ENCODE measurements at places on chromosomes 4 and X.

DNA sequence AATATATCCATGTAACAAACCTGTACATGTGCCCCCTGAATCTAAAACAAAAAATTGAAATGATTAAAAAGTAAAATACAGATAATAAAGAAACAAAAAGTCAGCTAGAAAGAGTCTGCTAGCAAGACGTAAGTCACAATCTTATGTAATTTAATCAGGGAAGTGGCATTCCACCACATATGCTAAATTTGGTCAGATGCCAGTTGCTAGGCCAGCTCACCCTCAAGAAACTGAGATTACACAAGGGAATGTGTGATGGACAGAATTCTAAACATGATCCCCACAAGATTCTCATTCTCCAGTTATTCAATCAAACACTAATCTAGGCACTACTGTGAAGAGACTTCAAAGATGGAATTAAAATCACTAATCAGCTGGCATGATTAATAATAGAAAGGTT lies 689.3 kb downstream of the CENPC start:
- DNase-seq = no peak

DNA sequence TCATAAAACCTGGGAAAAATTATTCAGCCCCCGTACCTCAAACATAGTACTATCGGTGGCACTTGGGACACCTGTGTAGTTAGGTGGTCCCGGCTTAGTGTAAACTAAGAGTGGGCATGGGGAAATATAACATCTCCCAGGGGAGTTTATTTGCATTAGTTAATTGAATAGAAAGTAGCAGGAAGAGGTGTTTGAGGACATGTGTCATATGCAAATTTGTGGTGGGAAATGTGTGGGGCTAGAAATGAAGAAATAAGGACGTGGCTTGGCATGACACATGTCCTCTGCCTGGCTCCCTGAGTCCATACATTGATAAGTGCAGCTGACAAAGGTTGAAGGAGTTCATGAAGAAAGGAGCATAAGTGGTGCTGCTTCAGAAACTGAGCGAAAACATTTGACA lies 483.6 kb downstream of the SH2D1A start:
- DNase-seq = peak; percentile 3

DNA sequence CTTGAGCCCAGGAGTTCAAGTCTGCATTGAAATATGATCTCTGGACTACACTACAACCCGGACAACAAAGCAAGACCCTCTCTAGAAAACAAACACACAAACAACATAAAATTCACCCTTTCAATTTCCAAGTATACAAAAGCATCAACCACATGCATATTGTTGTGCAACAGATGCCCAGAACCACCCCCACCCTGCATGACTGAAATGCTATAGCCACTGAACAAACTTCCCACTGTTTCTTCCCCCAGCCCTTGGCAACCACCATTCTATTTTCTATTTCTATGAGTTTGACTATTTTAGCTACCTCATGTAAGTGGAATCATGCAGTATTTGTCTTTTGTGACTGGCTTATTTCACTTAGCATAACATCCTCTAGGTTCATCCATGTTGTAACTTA lies 14.2 kb upstream of the C4orf51 start:
- DNase-seq = no peak

DNA sequence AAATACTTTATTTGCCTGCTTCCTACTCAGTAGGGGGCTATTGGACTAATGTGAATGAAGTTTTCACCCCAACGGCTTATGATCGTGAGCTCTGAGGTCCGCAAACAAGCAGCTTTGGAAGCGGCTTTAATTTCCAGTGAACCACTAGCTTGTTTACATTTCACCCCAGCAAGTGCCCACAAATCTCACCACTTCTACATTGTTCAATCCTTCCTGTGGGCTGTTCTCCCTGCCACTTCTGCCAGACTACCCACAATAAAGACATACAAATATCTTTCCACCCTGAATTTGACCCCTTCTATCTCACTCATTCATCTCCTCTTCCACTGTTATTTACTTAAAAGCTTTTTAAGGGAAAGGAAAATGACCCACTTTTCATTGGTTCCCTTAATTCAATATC lies 98.0 kb downstream of the CDS1 start:
- DNase-seq = no peak

DNA sequence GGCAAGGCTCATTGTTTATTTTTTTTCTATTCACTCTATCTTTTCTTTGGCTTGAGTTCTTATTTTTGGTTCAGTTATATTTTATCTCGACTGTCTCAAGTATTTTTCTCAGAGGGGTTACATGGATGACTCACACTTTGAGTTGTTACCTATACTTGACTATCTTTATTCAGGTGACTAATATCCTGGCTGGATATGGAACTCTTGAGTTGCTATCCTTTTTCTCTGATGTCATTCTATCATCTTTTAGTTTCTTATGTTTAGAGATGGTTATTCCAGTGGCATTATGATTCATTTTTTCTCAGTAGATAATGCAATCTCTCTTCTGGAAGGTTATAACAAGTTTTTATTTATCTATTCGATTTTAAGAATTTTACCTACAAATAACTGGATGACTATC lies 117.9 kb downstream of the COX18 start:
- no peak for DNase-seq

GRCh38 chrX:53682885-53683555 lies 3.5 kb downstream of the HUWE1 start:
- DNase-seq = peak; percentile 50

DNA sequence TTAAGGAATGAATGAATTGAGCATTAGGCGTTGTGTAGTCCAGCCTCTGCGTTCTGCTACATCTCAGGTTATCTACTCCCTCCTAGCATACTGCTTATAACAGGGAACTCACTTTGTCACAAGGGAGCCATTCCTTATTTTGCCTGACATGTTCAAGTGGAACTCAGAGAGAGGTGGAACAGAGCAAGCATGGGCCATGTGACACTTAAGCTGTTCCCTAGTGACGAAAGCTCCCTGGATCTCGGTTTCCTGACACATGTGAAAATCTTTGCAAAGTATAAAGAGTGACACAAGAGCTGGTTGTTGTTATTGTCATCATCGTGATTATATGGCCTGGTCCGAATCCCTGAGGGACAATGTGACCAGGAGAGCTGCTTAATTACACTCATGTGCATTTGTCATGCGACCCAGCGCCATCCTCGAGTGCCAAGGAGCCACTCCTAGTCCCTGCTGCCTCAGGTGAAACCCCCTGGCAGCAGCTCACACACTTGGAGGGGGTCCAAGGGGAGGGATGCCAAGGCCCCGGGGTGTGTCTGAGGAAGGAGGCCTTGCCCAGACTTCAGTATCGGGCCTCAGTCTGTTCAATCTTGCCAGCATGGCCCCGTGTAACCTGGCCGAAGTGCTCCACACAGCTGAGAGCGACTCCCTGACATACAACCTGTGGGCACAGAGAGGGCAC lies 98.5 kb upstream of the MAP3K15 start:
- DNase-seq = no peak

DNA sequence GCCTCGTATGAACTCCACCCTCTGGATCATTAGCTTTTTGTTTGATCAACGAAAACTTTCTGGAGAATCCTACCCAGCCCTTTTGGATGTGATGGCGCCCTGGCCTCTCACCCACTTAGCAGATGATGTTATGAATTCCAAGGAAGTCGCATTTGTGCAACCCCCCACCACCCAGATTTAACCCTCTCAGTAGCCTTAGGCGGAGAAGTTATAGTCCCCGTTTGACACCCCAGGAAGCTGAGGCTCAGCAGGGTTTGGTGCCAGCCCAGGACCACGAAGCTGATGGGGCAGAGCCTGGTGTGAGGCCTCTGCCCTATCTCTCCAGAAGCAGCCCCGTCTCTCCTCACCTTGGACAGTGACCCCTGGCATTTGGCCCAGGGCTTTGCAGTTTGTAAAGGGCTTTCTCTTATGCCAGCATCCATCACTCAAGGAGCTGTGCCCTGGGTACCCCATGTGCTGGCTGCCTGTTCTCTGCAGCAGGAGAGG lies 1.0 kb downstream of the WFS1 start:
- DNase-seq = no peak

- no peak for DNase-seq
These were observed 1276.1 kb downstream of the PCDH7 start for GRCh38 chr4:31995943-31996901.

DNA sequence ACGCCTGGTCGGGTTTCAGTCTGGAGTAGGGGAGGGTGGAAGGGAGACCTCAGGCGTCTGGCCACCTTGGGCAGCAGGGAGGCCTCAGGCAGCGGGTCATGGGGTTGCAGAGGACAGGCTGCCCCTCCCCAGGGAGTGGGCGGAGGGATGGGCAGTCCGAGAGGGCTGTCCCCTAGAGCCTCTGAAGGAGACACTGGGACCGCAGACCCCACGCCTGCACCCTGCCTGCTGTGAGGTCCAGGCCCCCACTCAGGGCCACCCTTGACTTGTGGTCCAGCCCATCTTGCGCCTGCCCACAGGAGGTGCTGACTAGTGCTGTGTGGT lies 16.5 kb downstream of the FGFRL1 start:
- DNase-seq = no peak

DNA sequence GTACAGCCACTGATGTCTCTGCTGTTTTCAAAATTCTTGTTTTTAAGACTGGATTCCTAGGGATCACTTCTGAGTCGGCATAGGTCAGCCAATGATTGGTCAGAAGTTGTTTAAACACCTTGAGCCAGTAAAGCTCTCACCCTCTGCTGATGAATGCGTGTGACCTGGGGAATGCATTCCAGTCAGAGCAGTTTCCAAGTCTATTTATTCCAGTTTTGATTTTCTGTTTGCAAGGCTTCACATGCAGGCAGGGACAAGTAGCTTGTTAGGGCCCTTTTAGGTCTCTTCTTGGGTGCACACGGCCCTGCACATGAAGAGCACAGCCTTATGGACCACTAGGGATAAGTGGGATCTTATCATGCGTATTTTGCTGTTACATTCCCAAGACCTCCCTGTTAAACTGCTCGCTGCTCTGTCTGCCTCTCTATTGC lies 47.0 kb downstream of the KLHL15 start:
- DNase-seq = no peak

DNA sequence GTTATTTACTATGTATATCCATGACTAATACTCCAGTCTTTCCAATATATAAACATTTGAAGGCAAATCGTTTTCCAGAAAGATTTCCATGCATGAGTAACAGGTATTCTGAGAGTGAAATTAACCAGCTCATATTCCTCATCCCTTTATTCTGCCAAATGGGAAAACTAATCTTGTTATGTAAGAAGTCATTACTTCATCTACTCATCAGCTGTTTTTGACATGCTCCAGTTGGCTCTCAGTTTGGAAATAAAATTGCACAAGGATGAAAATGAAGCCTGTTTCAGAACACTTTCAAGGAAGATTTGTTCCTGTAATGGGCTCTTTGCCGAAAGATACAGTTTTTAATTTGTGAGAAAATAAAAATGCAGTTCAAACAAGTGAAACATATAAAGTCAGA lies 121.9 kb downstream of the KCTD8 start:
- DNase-seq = no peak

- peak; percentile 53 for DNase-seq
These were observed 47.0 kb upstream of the NSUN7 start for GRCh38 chr4:40702800-40703151.

DNA sequence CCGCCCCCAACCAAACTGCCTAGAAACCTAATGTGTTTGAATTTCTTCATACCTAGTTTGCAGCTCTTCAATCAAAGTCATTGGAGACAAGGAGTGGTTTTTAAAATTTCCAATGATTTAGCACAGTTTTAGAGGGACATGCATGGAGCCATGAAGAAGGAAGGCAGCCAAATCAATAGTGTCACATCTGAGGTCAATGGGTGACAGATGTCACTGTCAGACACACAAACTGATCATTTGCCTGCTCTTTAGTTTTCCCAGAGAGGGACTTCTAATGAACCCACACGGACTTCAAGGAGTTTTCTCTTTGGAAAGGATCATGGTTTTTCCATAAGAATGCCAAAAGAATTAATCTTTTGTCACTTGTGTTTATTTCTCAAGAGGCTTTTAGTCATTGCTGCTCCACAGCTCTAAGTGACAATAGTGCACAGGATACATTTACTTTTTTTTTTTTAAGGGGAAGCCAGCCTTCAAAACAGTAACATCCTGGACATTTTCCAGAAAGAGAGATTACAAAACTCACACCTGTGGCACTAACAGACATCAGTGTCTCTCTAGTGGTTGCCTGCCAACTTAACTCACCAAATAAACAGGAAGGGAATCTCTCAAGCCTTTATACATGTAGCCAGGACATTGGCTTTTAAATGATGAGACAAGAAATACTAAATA lies 251.1 kb upstream of the DIAPH2 start:
- DNase-seq = no peak

GRCh38 chr4:5054532-5054931 lies 3.3 kb downstream of the STK32B start:
- DNase-seq = no peak

GRCh38 chr4:99276417-99276816 lies 14.4 kb downstream of the ADH1A start:
- no peak for DNase-seq

DNA sequence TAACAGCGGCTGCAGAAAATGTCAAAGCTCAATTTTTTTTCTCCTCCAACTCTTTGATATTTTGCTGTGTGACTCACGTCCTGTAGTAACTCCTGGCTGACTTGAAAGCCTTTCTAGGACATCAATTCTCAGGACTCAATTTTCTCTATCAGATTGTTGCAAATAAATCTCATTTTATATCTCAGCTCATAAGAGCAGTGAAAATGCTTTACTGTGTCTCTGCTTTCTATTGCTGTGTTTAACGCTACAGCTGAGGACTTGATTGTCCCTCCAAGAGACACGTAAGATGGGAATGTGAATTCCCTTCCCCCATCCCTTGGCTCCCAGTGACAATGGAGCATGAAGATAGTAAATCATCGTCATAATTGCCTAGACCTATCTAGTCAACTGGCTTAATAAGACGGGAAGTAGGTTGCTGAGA lies 20.5 kb upstream of the CBR4 start:
- DNase-seq = no peak

DNA sequence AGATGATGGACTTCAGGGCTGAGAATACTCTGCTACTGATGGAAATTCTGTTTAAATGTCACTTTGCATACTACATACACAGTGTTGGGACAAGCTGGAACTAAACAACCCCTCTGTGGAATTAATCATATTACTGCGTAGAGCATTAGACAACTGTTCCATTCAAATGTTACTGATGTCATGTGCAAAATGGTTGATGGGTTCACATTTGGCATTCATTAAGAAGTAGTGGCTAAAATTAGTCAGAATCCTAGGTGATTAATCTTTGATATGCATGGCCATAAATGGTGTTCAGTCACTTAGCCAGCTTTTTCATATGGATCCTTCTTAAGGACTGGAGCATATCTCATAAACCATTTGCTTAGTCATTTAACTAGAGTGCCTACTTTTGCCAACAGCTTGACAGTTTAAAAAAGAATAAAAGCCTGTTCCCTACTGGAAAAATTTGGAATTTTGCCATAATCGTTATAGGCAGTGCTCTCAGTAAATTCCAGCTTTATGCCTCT lies 105.2 kb downstream of the RNF150 start:
- no peak for DNase-seq

DNA sequence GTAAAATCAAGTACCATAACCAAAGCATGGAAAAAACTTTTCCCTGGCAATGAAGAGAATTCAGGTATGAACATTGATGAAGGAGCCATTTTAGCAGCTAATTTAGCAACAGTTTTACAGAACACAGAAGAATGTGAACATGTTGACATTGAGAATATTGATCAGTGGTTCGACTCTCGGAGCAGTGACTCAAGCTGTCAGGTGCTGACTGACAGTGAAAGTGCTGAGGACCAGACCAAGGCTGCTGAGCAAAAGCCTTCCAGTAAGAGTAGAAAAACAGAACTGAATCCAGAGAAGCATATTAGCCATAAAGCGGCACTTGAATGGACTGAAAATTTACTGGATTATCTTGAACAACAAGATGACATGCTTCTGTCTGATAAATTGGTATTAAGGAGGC lies 2.8 kb downstream of the TIGD2 start:
- DNase-seq = no peak

- DNase-seq = no peak
These were observed 818.4 kb upstream of the GRID2 start for GRCh38 chr4:91485415-91485814.

- peak; percentile 89 for DNase-seq
These were observed 360.1 kb upstream of the ZCCHC13 start for GRCh38 chrX:73943693-73944562.
